Stimulated activated CD4-positive, alpha-beta T cell treated with anti-CD3 and anti-CD28 coated beads, Interleukin-1b, Interleukin-23, amount 100 ng/mL, for 1 hour (primary cell): ENCODE measurements at places on chromosomes 4 and X.

DNA sequence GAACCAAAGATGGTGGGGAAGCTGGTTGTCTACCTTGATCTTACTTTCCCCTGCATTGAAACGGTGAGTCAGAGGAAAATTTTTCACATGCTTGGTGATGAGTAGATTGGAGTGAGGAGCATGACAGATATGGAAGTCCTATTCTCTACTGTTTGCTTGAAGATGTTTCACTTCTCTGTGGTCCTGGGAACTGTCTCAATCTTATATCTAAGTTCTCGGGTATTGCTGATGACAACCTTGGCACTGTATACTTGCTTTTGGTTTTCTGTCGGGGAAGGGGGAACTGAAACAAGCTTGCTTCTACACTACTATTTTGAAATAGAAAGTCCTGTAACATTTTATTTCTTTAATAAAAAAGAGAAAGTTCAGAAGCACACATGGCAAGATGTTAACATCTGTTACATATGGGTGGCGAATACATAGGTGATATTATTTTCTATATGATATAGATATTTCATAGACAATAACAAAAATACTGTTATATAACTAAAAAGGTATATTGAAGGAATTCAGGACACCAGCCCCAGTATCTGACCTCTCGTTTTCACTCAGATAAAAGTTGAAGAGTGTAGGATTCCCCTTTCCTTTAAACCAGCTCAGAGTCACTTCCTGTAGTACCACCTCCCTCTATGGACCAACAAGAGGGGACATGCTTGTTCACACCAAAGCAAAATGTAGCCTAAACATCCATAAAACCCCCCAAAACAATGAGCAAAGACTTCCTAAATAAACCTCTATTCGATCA, 88.8 kb downstream of the FMR1NB start:
- DNase-seq, result no peak

- DNase-seq, result no peak
Observed at GRCh38 chrX:34656467-34656841, 631 bp downstream of the TMEM47 start.

GRCh38 chrX:140817943-140818342, 108.4 kb downstream of the LINC00632 start:
- DNase-seq, result no peak

- DNase-seq, result no peak
Observed at GRCh38 chr4:7185487-7186030, 6.8 kb upstream of the SORCS2 start.

- DNase-seq, result no peak
Observed at GRCh38 chr4:8904666-8905065, 33.0 kb upstream of the HMX1 start.

DNA sequence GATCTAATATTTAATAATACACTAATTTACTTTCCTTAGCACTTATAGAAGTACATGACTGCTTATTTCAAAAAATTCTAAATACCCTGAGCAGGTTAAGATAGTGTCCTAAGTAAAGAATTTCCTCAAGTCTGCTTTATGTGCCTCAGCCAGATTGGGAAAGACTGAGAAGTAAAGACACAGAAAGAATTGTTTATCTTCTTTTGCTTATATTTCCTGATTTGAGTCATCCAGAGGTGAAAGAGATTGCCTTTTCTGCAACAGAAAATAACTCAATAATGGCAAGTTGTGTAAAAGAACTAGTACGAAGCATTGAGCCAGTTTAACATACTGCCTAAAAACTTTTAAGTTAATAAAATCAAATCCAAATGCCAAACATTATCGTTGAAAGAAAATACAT, 45.0 kb downstream of the NAF1 start:
- DNase-seq, result no peak

GRCh38 chr4:184475096-184475461, 729 bp upstream of the IRF2 start:
- no peak for DNase-seq

GRCh38 chrX:53817548-53817947, 131.0 kb upstream of the HUWE1 start:
- no peak for DNase-seq

DNA sequence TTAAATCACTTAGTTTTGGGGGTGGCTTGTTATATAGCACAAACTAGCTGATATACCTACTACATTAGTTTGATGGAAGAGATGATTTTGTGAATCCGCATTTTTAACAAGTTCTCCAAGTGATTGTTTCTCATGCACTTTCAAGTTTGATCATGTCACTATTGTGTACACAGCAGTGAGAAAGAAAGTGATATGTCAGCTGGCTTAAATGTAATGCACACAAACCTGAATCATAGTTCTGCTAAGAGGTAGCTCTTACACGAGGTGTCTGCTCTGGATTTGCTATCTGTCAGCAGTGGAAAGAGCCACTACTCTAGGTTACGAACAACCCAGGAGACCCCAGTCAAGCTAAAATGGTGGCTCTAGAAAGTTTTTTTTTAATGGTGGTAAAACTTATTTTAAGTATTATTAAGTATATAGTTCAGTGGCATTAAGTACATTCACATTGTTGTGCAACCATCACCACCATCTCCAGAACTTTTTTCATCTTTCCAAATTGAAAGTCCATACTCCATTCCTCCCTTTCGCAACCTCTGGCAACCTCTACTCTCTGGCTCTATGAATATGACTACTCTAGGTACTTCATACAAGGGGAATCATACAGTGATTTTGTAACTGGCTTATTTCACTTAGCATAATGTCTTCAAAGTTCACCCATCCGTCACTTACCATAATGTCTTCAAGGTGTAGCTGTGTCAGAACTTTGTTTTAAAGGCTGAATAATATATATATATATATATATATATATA, 147.3 kb downstream of the HS6ST2 start:
- no peak for DNase-seq

GRCh38 chr4:121764702-121765367, at the start of gene SMIM43:
SMIM43 (minus strand) TSS chr4:121765164; CDS start chr4:121765105, 59 bp downstream.
- no peak for DNase-seq

DNA sequence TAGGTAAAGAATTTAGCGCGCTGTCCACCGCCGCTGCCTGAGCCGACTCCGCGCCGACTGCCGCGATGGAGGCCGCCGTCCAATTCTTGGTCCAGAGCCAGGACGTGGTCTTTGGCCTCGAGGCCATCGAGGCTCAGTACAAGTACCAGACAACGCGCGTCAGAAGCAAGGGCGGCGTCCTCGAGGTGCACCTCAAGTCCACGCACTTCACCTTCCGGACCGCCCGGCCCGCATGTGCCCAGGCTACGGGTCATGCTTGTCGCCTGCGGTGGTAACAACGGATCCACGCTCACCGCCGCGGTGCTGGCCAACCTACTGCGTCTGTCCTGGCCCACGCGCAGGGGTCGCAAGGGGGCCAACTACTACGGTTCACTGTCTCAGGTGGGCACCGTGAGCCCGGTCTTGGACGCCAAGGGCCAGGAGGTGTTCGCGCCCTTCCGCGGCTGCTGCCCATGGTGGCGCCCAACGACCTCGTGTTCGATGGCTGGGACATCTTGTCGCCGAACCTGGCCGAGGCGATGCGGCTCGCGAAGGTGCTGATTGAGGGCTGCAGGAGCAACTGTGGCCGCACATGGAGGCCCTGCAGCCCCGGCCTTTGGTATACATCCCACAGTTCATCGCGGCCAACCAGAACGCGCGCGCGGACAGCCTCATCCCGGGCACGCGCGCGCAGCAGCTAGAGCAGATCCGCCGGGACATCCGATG, 128.0 kb downstream of the ANAPC4 start:
- no peak for DNase-seq

DNA sequence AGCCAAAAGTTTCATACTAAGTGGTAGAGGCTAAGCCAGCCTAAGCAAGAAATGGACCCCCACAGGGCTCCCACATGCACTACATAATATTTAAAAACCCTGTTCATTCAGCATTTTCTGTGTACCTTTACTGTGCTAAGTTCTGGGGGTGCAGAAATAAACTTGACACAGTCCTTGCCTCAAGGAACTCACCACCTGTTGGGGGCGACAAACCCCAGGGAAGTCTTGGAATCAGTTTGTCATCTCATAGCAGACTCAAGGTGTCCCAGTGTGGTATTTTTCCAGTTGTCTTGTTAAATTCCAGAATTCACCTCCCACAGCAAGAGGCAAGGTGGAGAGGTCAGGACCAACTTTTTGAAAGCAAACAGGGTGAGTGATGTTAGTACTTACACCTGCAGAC, 43.1 kb downstream of the ATG4A start:
- DNase-seq, result no peak

DNA sequence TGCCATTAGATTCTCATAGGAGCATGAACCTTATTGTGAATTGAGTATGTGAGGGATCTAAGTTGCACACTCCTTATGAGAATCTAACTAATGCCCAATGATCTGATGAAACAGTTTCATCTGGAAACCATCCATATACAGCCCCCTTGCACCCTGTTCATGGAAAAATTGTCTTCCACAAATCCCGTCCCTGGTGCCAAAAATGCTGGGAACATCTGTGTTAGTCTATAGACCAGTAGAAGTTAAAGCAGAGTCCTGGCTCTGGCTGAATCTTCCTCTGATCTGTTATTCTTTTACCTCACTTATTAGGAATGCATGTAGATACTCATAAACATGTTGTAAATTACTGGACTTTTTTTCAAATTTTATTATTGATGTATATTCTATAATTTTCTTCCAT, 29.2 kb downstream of the SULT1B1 start:
- DNase-seq, result no peak

- no peak for DNase-seq
Observed at GRCh38 chr4:100340512-100341485, 150.5 kb upstream of the DDIT4L start.

DNA sequence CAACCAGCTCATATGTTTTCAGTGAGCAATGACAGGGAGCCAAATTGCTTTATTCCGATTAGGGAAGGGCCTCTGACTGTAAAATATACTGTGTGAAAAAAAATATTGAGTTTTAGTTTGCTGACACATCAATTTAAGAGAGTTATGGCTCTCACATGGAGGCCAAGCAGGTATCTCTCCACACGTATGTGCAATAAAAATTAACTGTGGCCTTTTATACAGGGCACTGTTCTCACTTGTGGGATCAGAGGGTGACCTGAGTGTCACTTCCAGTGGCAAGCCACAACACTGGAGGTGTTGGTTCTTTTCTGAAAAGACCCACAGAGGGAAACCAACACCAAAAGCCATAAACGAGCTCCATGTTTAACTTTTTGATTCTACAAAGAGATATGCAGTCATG, 462.8 kb downstream of the MID1IP1 start:
- no peak for DNase-seq

- no peak for DNase-seq
Observed at GRCh38 chr4:112172180-112172579, 26.9 kb downstream of the FAM241A start.

DNA sequence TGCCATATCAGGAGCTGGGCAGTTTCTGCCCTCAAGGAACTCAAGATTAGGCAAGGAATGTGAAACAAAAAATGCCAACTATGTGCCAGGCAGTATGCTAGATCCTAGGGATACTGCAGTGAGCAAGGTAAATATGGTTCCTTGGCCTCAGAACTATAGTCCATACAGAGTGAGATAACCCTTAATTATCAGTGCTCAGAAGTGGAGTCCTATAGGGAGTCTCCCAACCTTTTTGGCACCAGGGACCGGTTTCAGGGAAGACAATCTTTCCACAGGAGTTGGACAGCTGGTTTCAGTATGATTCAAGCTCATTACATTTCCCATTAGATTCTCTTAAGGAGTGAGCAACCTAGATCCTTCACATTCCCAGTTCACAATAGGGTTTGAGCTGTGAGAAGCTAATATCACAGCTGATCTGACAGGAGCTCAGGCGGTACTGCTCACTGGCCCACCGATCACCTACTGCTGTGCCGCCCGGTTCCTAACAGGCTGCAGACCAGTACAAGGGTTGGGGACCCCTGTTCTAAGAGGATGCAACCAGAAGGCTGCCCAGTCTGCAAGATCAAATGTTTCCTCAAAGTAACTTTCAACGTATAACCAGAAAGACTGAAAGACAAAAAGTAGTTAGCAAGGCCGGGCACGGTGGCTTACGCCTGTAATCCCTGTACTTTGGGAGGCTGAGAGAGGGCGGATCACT, 1.7 kb upstream of the SRP72 start:
- DNase-seq, result no peak

DNA sequence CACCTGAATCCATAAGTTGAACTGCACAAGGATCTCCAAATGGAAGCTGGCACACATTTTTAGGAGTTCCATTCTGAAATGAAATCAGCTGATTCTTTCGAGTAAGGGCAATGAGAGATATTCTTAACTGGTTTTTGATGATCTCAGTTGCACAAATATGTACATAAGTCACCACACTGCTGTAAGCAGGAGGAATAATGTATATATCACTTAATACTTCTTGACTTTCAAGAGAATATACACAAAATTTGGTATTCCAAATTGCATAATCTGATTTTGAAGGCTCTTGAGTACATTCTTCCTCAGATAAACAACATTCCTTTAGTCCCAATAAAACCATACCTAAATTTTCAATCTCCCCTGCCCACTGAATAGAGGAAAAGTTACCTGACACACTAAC, 8.2 kb downstream of the FANCB start:
- DNase-seq, result no peak

DNA sequence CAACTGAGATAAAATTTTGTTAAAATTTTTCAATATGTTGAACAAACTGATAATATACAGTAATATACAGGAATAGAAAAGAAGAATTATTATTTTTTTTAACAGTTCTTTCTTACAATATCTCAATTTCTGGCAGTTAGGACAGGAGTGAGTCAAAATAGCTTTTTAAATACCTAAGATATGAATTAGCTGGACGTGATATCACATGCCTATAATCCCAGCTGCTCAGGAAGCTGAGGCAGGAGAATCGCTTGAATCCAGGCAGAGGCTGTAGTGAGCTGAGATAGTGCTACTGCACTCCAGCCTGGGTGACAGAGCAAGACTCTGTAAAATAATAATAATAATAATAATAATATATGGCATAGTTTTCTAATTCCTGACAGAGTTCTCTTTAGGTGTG, 1039.3 kb downstream of the STPG2 start:
- no peak for DNase-seq

DNA sequence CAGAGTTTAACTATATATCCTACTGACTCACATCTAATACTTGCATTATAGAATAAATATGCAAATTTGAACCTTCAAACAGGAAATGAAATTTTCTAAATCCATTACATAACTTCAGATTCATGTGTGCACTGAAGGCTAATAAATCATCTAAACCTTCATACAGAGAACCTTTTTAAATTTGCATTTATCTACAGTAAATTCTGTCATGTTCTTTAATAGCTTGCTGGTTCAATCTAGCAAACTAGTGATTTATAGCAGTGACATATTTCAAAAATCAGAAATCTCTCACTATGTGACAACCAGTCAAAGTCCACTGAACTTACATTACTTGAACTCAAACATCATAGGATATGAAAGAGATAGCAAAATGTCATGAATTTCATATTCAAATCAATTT, 65.1 kb downstream of the LRBA start:
- no peak for DNase-seq

- no peak for DNase-seq
Observed at GRCh38 chr4:95572304-95572991, 23.7 kb upstream of the UNC5C start.
